ENCODE measurements at places on chromosomes 5 and 9. TPM values are rescaled to one million over a fixed set of nuclear protein-coding genes. Genes with fewer than 3 reads are reported as not detected.

- DNase-seq: peak; percentile 27
- no peak overlapping the region for H3K27ac ChIP-seq
- H3K36me3 ChIP-seq: no peaks in the 10 kb centered on the region
- H3K27me3 ChIP-seq: peaks cover 1% of the 10 kb centered on the region
Observed at GRCh38 chr5:130141659-130142320, 237.5 kb downstream of the CHSY3 start.

DNA sequence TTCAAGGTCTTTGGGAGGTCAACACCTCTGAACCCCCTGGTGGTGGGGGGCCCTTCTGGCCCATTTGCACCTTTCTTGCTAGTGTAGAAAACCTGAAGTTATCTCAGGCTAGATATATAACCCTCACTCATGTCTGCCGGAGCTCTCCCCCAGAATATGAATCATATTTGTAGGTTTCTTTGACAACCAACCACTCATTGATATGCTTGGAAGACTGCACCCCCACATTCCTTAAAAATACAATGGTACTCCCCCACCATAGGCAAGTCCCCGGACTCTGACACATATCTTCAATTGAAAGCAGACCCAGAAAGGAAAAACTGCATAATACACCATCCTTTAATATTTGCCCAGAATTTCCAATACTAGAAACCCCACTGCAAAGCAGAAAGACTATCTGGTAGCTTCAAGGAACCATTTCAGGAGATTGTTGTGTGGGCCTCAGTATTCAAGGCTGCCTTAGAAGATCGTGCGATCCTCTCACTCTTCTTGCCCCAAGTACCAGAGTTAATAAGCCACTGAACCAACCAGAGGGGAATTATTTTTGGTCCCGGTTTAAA lies 978 bp upstream of the UBE2B start:
- peak overlapping the region; percentile 95 for H3K4me3 ChIP-seq
- no peaks in the 10 kb centered on the region for H3K27me3 ChIP-seq
- H3K4me1 ChIP-seq: peaks cover 43% of the 10 kb centered on the region
- peak overlapping the region; percentile 99 for H3K27ac ChIP-seq

GRCh38 chr9:37747271-37747753 lies 6.3 kb upstream of the TRMT10B start:
- no peak overlapping the region for H3K4me3 ChIP-seq
- no peaks in the 10 kb centered on the region for H3K27me3 ChIP-seq
- peak; percentile 75 for DNase-seq

GABRA6 gene
- not detected for total RNA-seq

DNA sequence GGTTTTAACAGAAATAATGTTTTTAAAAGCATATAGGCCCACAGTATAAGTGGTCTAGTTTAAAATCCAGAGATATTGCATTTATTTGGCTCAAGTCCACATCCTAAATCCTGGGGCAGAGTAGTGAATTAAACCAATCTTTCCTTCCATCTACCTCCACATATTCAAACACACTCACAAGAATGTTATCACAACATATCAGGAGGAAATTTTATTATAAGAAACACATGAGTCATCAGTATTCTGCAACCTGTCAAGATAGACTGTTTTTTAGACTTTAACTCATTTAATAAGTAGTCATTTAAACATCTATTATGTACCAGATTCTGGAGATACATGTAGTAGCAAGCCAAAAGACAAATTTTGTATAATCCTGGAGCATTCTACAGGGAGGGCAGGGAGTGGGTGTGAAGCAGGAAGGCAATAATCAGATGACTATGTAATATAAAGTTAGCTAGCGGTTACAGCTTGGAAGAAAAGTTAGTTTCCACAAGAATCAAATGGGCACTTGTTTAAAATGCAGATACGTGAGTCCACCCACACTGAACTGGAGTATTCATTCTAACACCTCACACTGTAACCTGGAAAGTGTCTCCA lies 187.3 kb upstream of the PIK3R1 start:
- H3K4me3 ChIP-seq: no peak overlapping the region
- no peak for DNase-seq
- H3K36me3 ChIP-seq: no peaks in the 10 kb centered on the region
- H3K27ac ChIP-seq: no peak overlapping the region
- no peaks in the 10 kb centered on the region for H3K4me1 ChIP-seq

PCDHB4 gene
- total RNA-seq: not detected

- peaks cover 22% of the 10 kb centered on the region for H3K36me3 ChIP-seq
- DNase-seq: no peak
- peak overlapping the region; percentile 6 for H3K27ac ChIP-seq
Observed at GRCh38 chr9:136928591-136928990, 15.9 kb downstream of the FBXW5 start.

DNA sequence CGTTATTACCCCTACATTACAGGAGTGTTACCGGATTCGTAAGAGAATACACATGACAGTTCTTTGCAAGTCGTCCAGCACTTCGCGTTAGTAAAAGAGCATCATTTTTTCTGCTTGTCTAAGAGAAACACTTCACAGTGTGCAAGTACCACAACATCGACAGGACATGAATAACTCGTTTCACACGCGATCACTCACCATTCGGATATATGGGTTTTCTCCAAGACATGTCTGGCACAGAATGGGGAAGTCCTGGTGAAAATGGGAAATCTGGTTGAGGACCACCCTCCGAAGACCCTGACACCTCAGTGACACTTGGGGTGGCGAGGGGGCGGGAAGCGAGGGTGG lies 642 bp downstream of the RBM22 start:
- no peak for DNase-seq
- H3K4me1 ChIP-seq: peaks cover 16% of the 10 kb centered on the region
- no peak overlapping the region for H3K4me3 ChIP-seq
- H3K27me3 ChIP-seq: no peaks in the 10 kb centered on the region
- peaks cover 27% of the 10 kb centered on the region for H3K36me3 ChIP-seq
- H3K27ac ChIP-seq: no peak overlapping the region

GRCh38 chr9:61673247-61673646 lies 483.4 kb downstream of the SPATA31A7 start:
- no peak for DNase-seq
- H3K27me3 ChIP-seq: no peaks in the 10 kb centered on the region
- no peaks in the 10 kb centered on the region for H3K4me1 ChIP-seq
- H3K27ac ChIP-seq: no peak overlapping the region

C5orf58 gene
- not detected for total RNA-seq

DNA sequence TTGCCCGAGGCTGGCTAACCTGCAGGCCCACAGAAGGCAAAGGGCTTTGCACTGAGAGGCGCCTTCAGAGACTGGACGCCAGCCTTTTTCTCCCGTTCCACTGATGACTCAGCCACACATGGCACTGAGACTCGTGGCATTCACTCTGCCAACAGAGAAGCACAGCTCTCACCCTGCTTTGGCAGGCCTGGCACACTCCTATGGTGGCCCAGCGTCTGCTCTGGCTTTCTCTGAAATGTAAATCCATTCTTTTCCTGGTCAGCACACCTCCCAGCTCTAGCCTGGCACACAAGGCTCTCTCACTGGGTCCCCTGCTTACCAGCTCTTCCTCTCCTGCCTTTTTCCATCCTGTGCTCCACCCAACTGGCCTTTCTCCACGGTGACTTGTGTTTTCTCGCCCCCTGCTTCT lies 5.9 kb upstream of the MELK start:
- DNase-seq: no peak
- H3K36me3 ChIP-seq: no peaks in the 10 kb centered on the region
- no peaks in the 10 kb centered on the region for H3K4me1 ChIP-seq
- no peak overlapping the region for H3K4me3 ChIP-seq

DNA sequence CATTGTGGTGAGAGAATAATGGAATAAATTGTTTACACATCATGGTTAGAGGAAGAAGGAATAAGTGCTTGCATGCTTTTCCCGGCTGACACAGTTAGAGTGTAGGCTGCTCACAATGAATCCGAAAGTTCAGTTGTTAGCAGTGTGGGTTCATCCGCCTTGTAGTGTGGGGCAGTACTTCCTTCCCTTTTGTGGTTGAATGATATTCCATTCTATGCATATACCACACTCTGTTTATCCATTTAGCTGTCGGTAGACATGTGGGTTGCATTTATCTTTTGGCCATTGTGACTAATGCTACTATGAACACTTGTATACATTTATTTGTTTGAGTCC lies 84.0 kb downstream of the COL5A1 start:
- no peak for DNase-seq
- H3K27ac ChIP-seq: no peak overlapping the region
- H3K36me3 ChIP-seq: no peaks in the 10 kb centered on the region

DNA sequence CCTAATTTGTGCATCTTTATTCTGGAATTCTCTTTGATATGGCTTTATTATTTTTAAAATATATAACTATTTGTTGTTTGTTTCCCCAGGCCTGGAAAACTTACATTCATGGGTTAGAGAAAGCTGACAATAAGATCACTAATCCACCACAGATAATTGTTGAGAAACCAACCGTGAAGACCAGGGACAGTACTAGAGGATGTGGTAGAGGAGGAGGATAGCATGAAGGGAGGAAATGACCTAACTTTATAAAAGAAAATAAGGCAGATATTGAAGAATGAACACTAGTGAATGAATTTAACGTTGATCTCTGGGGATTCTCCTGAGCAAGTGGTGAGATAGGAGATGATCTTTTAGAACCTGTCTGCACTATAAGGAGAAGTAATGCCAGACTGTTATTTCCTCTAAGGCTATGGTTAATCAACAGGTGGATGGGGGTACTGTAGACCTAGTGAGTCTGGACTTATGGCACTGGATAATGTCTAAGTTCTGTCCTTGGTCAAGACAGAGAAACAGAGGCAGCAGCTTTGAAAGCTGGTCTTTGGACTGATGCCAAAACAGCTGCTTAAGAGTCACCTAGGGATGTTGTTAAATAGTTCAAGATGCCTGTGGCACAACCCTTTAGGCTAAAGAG lies 52.4 kb downstream of the NREP start:
- no peak overlapping the region for H3K27ac ChIP-seq
- peaks cover 10% of the 10 kb centered on the region for H3K4me1 ChIP-seq
- H3K27me3 ChIP-seq: no peaks in the 10 kb centered on the region
- no peaks in the 10 kb centered on the region for H3K36me3 ChIP-seq
- no peak overlapping the region for H3K4me3 ChIP-seq

PRDM9 gene
- total RNA-seq: not detected

PPP1R26 gene
- 0.54 TPM for total RNA-seq

DNA sequence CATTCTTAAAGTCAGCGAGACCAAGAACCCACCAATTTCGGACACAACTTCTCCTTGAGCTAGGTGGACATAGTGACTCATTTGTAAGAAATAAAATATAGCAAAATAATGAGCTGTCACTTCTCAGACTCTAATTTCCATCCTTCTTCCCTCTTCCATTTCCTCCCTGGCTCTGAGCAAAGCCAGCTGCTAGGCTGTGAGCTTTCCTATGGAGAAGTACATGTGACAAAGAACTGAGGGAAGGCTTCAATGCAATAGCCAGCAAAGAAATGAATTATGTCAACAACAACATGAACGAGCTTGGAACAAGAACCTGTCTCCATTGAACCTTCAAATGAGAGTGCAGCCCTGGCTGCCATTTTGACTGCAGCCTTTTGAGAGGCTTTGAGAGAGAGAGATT lies 25.9 kb upstream of the SELENOP start:
- no peaks in the 10 kb centered on the region for H3K4me1 ChIP-seq
- H3K36me3 ChIP-seq: no peaks in the 10 kb centered on the region
- H3K27ac ChIP-seq: no peak overlapping the region
- H3K27me3 ChIP-seq: peaks cover 6% of the 10 kb centered on the region
- DNase-seq: no peak

SLC12A7 gene
- total RNA-seq: 24.8 TPM
